Fibroblast of skin of right biceps (primary cell): ENCODE measurements at places on chromosomes 16 and 17.

- DNase-seq = no peak
These were observed 351.6 kb downstream of the SNX29 start for GRCh38 chr16:12327971-12328726.

DNA sequence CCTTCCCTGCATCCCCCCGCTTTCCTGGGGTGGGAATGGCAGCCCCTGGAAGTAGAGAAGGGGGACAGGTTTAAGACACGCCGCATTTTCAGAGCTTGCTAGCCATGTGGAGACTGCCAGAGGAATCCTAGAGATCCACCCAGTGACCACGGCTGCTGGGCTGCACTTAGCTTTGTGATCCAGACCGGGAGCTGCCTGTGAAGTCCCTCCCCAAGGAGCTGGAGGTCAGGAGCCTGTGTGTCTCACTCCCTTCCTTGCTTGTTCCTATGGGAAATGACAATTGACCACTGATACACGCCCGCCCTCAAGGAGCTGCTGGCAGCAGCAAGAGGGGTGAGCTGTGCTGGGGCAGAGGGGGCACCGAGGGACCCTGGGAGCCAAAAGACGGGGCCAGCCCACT lies 73.7 kb downstream of the SREBF1 start:
- no peak for DNase-seq

GRCh38 chr17:75994802-75995370 lies 5.8 kb upstream of the CDK3 start:
- DNase-seq = no peak

DNA sequence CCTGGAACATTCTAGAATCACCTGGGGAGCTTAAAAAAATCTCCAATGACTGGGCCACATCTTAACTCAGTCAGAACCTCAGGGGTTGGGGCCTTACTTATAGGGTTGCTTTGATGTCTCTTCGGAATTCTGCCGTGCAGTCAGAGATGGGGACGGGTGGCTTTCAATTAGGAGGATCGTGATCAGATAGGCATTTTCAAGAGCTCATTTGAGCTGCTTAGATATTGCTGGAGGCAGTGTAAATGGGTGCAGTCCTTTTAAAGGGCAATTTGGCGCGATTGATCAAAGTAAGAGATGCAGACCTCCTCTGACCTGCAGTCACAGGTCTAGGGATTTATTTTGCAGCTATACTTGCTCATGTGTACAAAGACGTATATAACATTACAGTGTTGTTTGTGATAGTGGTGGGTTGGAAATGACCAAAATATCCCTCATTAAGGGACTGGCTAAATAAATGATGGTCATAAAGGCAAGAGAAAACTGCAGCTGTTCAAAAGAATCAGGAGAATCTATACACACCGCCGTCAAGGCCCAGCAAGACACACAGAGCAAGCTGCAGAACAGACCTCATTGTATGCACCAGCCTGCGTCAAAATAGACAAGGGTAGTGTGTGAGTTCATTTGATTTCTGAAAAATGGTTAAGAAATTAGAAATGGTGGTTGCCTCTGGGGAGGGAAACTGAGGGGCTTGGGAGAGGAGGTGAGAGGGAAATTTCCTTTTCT lies 6.3 kb upstream of the KCNG4 start:
- DNase-seq = no peak

GRCh38 chr16:2388875-2389433 lies 40.3 kb upstream of the CCNF start:
- DNase-seq = peak; percentile 47

DNA sequence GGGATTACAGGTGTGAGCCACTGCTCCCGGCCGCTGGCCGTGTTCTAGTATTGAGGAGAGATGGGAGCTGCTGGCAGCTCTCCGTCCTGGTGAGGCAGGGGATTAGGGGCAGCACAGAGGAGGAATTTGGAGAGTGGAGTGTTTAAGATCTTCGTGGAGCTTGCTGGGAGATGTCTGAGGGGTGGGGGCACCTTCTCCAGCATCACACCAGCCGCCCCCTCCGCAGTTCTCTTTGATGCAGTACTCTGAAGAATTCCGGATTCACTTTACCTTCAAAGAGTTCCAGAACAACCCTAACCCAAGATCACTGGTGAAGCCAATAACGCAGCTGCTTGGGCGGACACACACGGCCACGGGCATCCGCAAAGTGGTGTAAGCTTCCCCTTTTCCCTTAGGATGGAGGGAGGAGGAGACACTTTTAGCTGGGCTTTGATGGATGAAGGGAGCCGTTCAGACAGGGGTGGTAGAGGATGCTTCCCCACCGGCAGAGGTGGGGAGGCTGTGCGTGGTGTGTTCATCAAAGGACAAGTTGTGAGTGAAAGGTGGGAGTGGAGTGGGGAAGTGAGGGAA lies 11.9 kb downstream of the ITGAM start:
- DNase-seq = no peak

DNA sequence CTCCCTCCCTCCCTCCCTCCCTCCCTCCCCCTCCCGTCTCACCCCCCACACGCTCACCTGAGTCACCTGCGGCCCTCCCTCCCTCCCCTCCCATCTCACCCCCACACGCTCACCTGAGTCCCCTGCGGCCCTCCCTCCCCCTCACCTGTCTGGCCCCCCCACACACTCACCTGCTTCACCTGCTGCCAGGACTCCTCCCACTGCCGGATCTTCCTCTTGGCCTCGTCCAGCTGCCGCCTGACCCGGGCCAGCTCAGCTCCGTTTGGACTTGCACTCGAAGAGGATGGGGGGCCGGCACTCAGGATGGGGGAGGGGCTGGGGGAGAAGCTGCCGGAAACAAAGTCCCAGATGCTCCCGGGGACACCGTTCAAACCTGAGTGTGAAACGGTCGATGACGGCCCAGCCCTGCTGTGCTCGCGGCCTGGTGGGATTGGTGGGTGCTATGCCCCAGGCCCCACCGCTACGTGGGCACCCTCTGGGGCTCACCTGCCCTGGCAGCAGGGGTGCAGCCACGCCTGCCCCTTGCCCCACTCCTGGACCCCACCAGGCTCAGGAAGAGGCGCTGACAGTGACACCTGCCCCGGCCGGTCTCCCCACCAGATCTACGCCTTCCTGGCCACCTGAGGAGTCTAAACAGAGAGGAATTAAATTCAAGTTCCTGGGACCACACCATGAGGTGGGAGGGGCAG lies 15.9 kb downstream of the GNPTG start:
- no peak for DNase-seq

DNA sequence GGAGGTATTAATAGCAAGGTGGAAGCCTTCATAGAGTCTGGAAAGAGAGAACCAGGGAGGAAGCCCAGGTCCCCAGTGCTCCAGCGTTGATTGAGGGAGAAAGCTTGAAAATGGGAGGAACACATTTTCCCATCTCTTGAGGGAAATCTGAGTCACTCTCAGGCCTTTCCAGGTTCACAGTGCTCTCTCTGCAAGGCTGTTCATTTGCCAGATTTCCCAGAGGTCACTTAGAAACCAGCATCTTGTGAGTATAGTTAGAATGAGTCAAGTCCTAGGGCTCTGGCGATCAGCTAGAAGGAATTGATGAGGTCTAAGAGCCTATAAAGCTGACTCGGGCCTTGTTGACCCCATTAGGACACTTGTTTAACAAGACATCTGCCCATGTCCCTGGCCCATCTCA lies 17.7 kb upstream of the ZNF594 start:
- DNase-seq = peak; percentile 9

GRCh38 chr16:569445-570254 lies at the start of gene PIGQ:
Gene PIGQ (plus strand): TSS chr16:569968. CDS start chr16:574075, 4,107 bp downstream.
- peak; percentile 66 for DNase-seq

DNA sequence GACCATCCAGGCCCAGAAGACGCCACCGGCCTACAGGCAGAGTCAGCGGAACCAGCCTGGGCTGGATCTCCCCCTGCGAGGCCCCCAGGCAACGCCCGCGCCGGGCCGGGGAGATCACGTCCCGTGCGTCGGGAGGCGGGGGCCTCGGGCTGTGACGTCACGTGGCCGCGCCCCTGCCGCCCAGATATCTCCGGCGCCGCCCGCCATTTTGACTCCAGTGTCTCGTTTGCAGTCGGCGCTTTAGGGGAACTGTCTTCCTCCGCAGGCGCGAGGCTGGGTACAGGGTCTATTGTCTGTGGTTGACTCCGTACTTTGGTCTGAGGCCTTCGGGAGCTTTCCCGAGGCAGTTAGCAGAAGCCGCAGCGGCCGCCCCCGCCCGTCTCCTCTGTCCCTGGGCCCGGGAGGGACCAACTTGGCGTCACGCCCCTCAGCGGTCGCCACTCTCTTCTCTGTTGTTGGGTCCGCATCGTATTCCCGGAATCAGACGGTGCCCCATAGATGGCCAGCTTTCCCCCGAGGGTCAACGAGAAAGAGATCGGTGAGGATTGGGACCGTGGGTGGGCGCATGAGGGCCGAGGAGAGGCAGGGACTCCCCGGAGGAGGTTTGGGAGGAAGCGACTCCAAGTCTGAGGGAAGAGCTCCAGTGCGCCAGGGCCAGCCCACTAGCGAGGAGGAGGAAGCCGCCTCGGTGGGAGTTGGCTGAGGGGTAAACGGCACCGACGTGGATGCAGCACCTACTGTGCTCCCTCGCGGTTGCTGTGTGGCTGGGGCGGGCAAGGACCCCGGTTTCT lies at the start of gene WSB1:
Gene WSB1 (plus strand): TSS at position 217 of the 791 bp plus-strand sequence. CDS start 282 bp downstream, at position 499.
- DNase-seq = peak; percentile 93

- DNase-seq = no peak
These were observed 3.1 kb downstream of the ZNF843 start for GRCh38 chr16:31439519-31439918.

- DNase-seq = peak; percentile 70
These were observed 33.6 kb upstream of the CCR7 start for GRCh38 chr17:40598619-40599467.

DNA sequence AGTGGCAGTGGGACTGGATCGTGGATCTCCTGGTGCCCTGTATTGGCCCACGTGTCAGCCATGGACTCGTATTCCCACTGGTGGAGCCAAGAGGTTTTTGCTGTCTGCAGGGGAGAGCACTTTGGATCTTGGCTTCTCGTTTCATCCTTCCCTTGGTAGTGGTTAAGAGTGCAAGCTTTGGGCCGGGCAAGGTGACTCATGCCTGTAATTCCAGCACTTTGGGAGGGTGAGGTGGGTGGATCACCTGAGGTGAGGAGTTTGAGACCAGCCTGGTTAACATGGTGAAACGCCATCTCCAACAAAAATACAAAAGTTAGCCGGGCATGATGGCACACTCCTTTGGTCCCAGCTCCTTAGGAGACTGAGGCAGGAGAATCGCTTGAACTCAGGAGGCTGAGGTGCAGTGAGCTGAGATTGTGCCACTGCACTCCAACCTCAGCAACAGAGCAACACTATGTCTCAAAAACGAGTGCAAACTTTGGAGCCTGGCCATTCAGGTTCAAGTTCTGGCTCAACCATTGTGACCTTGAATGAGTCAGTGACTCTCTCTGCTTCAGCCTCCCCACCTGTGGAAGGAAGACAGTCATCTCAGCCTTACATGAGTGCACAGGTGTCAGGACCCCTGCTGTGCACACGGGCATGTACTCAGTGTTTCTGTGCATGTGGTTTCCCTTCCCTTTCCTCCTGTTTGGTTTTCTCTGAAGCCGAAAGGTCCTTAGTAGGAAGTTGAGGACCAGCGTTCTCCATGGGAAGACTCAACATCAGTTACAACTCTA lies 57.4 kb downstream of the PLCG2 start:
- DNase-seq = no peak

GRCh38 chr16:77246150-77246549 lies 46.9 kb downstream of the SYCE1L start:
- DNase-seq = no peak

GRCh38 chr16:53022374-53022773 lies 30.3 kb downstream of the CHD9NB start:
- peak; percentile 44 for DNase-seq

DNA sequence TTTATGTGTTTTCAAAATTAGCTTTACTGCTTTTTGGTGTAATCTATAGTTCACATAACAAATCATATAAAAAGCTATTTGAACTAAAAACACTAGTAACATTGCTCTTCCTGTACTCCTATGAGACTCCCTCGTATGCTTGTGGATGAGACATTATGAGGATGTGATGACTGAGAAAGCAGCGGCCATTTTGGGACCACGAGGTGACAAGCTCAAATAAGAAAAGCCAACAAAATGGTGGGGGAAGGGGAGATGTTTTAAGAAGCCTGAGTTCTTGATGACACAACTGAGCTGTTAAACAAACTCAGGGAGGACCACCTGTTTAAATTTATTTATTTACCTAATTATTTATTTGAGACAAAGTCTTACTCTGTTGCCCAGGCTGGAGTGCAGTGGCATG lies 4.5 kb downstream of the CCL18 start:
- DNase-seq = no peak

GRCh38 chr17:32627239-32627996 lies 140.6 kb downstream of the CDK5R1 start:
- peak; percentile 33 for DNase-seq

GRCh38 chr17:80137131-80137530 lies 9.8 kb downstream of the EIF4A3 start:
- no peak for DNase-seq

DNA sequence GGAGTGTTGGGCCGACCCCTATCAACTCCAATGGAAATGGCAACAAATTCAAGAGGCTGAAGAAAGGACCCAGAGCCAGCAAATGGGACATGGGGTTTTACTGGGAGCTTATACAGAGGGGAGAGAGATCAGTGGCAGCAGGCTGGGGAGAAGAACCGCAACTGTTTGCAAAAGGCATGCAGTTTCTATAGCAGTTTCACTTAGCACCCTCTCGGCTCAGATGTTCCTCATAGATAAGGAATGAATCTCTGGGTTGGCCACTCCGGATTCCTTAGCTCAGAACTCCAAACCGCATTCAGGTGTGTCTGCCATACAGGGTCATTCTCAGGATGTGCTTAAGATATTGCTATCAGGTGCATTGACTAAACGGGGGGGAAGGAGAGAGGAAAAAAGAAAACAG lies 71.1 kb upstream of the RPL38 start:
- DNase-seq = no peak

DNA sequence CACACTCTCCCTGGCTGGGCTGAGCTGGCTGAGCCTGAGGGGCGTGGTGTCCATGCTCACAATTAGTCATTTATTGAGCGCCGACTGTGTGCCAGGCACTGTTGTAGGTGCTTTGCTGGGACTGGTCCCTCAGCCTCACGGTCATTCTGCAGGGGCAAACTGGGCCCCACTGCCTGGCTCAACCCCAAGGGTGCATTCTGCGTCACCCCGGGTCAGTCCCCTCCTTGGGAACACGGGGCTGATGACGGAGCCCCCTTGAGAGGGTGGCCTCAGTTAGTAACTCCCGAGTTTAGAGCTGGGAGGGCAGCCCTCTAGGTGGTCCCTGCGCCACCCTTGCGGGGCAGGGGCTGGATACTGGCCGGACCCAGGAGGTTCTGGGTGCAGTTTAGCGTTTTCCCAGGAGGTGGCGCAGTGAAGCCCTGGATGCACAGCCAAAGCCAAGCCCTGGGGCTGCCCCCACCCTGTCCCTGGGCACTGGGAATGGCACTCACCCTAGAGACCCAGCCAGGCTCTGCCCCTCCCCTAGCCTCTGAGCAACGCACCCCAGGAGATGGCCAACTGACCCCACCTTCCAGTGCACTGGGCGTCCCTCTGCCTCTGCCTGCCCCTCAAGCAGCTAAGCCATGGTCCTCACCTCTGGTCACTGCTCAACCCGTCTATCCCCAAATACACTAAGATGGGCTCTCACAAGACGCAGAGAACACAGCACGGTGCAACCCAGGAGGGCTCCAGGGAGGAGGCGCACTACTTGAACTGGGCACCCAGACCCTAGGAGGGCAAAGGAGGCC lies 243.2 kb upstream of the GSE1 start:
- no peak for DNase-seq
